ENCODE measurements at places on chromosomes 13 and 19.

- no peak for DNase-seq
Observed at GRCh38 chr13:75946536-75947284, 310.6 kb downstream of the LMO7 start.

DNA sequence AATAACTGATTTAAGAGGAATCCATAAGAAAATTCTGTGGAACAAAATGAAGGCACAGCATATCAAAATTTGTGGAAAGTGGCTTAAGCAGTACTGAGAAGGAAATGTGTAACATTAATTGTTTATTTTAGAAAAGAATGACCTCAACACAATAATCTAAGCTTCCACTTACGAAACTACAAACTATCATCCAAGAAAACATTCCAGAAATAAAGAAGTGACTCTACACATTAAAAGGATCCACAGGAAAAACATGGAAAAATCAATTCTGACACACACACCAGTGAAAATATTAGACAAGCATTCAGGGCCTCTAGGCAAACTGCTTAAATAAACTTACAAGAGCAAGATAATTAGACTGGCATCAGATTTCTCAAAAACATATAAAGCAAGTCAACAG is 14.0 kb downstream of the EXOSC8 start:
- no peak for DNase-seq

GRCh38 chr19:1450735-1451731 is 1.1 kb downstream of the APC2 start:
- DNase-seq, result no peak

DNA sequence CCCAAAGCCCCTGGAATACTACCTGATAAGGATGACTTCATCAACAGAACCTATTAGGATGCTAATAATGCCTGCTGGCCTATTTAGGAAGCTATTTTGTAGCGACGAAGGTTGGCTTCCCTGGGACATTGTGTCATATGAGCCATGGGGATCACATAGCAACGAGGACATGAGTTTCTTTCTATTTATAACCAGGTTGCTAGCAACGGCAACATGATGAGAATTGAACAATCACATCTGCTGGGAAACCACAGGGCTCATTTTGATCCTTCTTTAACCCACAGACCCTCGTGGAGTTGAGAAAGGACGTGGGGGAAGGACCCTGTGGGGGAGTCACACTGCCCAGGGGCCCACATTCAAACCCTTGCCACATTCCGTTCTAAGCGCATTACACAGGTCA is 172.2 kb downstream of the COL4A1 start:
- no peak for DNase-seq

DNA sequence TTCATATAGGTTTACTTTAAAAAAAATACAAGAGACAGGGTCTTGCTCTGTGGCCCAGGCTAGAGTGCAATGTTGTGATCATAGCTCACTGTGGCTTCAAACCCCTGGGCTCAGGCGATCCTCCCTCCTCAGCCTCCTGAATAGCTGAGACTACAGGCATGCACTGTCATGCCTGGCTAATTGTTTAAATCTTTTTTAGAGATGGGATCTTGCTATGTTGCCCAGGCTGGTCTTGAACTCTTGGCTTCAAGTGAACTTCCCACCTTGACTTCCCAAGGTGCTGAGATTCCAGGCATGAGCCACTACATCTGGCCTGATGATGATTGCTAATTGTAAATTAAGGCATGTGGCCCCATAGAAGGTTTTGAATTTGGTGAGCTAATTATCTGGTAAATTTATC is 35.4 kb upstream of the ADGRE1 start:
- no peak for DNase-seq

DNA sequence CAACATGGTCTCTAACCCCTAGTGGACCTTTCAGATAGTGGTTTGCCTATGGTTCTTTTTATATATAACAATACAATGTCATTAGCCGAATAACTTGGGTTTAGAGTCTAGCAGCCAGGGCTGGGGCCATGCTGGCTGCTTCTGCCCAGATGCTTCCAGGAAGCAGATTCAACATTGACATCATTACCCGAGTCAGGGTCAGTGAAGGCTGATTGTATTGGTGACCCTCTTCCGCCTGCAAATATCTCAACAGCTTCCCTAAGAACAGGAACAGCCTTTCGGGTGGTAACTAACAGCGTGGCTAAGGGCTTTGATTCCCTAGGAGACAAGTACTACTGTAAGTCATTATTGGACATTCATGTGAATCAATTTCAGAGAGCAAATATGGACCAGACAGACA is 476.4 kb downstream of the UQCRFS1 start:
- DNase-seq, result no peak

DNA sequence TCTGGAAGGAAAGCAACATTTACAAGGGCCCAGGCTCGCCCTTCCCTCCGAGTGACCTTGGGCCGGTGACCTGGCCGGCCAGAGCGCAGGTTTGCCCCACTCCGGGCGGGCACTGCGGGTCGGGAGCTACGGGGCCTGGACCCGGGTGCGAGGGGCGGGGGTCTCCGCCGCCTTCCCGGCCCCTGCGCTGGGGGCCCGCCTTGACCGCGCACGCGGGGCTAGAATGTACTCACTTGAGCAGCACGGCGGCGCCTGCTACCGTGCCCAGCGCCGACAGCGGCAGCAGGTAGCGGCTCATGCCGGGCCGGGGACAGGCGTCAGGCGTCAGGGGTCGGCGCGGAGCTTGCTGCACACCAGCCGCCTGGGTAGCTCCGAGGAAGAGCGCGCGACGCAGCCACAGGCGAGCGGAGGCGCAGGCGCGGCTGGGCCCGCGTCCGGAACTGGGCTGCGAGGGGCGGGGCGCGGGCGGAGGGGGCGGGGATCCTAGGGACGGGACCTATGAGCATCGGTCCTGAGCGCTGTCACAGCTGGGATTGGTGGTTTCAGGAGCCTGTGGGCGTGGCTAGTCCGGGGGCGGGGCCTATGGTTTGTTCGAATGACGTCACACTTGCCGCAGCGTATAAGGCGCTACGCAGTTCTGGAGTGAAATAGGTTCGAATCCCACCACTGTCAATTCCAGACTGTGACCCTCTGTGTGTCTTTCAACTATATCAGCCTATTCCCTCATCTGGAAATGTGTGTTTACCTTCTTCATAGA is at the start of gene RDH13:
RDH13 (minus strand) TSS at position 414 of the 757 bp plus-strand sequence; CDS start at position 298, 116 bp downstream.
- peak; percentile 100 for DNase-seq

DNA sequence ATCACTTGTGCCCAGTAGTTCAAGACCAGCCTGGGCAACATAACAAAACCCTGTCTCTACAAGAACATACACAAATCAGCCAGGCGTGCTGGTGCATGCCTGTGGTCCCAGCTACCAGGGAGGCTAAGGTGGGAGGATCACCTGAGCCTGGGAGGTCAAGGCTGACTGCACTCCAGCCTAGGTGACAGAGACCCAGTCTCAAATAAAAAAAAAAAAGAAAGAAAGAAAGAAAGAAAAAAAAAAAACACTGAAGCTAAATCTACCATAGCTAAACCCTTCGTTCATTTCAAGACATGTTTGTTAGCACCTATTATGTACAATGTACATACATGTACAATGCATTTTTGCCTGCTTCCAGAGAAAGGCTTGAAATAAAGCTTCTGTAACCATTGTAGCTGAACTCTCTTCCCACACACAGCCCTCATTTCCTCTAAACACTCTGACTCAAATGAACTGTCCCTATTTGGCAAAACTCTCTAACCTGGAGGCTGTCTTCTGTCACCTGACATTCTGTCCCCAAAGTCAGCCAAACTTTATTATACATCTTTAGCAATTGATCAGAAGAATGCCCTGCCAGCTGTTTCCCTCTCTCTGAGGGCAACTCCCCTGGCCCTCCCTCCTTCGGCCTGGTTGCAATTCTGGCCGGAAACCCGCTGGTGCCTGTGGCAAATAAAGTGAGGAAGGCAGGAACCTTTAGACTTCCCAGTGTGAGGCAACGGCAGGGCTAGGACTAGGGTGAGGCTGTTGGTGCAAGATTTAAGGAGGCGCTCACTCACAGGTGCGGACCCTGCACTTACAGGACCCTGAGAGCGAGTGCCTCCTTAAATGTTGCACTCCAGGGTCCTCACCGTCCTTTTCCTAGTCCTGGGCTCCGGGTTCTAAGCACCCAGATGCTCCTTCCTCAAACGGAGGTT is 1.8 kb downstream of the ETHE1 start:
- DNase-seq, result peak; percentile 85

- no peak for DNase-seq
Observed at GRCh38 chr13:45584816-45585215, 30.7 kb downstream of the ERICH6B start.

GRCh38 chr13:59270327-59270726 is 893.4 kb downstream of the DIAPH3 start:
- no peak for DNase-seq

- no peak for DNase-seq
Observed at GRCh38 chr13:30044932-30045331, 194.5 kb upstream of the UBL3 start.

DNA sequence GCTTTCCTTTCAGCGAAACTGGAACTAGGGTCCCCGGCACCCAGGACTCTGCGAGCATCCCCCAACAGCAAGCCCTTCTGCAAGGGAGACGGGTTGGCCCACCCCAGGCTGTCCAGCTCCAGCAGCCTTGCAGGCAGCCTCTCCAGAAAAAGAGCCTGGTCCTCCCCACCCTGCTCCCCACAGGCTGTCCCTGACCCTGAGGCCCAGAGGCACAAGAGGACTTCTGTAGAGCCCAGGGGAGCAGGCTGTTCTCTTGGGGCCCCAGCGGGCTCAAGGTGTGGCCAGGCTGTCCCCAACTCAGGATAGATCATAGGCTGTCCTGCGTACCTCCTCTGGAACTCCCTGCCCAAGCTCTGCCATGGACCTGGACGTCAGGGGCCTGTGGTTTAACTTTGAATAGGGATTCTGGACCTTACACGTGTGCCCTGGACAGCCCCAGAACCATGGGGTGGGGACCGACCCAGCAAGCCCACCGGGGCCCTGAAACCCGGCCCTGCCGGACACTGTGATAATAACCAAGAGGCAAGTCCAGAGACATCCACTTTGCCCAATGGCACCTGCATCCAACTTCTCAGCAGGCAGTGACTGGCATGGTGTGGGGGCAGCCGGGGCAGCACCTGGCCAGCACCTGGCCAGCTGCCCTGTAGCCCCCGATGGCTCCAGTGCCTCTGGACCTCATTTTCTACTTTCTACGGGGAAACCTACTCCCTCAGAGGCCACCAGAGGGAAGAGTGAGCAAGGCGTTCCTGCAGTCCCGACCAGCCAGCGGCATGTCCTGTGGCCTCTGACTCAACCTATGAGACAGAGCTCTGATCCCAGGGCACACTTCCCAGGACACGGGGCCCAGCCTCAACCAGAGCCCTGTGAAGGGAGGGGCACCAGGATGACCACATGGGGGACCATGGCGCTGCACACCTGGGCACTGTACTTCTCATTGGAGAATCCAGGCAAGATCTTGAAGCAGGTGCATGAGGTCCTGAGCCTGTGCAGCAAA is 50.9 kb upstream of the TPM4 start:
- DNase-seq, result peak; percentile 99

DNA sequence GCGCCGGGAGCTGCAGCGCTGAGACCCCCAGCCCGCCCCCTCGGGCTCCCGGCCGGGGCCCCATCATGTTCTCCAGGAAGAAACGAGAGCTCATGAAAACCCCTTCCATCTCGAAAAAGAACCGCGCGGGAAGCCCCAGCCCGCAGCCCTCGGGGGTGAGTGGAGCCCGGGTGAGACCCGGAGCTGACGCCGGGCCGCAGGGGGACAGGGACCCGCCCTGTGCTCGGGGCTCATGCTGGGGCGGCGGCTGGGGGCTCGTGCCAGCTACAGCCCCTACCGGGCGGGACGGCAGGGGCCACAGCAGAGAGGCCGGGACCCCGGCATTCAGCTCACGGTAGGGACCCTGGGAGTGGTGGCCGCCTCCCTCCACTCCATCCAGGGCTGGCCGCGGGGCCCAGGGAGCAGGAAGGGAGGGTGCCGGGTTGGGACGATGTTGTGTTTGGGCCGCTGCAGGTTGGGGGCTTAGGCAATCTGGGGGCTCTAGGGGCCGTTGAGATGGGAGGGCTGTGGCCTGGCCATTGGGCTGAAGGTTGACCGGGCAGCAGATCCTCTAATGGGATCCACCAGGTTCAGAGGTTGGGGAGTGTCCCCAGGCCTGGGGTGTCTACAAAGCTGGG is 482 bp downstream of the ARHGAP45 start:
- no peak for DNase-seq

GRCh38 chr13:39786091-39786490 is 130.6 kb downstream of the COG6 start:
- no peak for DNase-seq

GRCh38 chr13:28856287-28856686 is 36.1 kb downstream of the MTUS2 start:
- DNase-seq, result no peak

DNA sequence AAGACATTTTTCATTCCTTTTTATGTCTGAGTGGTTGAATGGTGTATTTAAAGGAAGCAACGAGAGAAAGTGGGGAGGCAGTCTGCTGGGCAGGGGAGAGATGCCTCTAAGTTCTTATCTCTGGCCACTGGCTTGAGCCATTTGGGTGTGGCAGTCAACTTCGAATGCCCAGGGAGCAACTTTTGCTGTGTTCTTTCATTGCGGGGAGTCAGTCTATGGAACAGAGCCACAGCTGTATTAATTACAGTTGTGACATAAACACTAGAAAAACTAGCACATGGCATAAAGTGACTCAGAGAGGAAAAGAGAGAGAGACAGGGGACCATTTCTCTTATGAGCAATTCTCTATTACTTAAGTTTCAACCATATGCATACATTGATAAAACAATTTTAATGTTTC is 40.4 kb upstream of the PDCD5 start:
- peak; percentile 15 for DNase-seq

DNA sequence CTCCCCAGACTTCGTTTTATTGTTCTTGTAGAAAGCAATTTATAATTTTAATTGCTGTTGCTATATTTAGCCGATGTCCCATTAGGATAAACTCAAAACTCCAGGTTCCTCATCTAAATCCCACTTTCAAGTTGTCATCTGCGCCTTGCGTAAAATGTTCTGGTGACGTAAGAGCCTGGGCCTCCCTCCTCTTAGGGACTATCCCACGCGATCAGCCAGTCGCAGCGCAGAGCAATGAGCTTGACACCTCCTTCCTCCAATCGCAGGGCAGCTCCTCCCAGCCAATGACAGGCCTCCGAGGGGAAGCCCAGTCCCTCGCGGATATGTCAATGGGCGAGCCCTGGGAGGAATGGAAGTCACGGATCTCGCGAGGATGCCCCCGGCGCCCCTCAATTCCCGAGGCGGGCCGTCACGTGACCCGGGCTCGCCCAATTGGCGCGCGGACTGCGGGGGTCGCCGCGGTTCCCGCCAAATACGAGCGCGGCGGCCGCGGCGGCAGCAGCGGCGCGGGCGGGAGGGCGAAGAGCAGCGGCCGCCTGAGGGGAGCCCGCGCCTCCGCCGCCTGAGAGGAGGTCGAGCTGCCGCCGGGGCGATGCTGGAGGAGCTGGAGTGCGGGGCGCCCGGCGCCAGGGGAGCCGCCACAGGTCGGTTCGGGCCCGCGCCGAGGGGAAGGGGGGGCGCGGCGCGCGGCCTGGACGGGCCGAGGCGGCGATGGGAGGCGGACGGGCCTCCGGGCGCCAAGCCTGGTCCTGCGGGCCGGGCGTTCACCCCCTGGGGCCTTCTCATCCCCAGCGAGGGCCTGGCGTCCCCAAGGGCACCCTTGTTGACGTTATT is at the start of gene CHAF1A:
CHAF1A (plus strand) TSS at position 470 of the 834 bp plus-strand sequence; CDS start at position 593, 123 bp downstream.
- DNase-seq, result peak; percentile 100

- peak; percentile 97 for DNase-seq
Observed at GRCh38 chr19:2049741-2050348, 1.2 kb downstream of the MKNK2 start.

Data from osteoblast (primary cell).